ENCODE measurements at places on chromosomes 11 and 22. TPM values are rescaled to one million over a fixed set of nuclear protein-coding genes. Genes with fewer than 3 reads are reported as not detected.

- no peak for DNase-seq
Observed at GRCh38 chr11:6328321-6328720, 8.0 kb upstream of the CAVIN3 start.

DNA sequence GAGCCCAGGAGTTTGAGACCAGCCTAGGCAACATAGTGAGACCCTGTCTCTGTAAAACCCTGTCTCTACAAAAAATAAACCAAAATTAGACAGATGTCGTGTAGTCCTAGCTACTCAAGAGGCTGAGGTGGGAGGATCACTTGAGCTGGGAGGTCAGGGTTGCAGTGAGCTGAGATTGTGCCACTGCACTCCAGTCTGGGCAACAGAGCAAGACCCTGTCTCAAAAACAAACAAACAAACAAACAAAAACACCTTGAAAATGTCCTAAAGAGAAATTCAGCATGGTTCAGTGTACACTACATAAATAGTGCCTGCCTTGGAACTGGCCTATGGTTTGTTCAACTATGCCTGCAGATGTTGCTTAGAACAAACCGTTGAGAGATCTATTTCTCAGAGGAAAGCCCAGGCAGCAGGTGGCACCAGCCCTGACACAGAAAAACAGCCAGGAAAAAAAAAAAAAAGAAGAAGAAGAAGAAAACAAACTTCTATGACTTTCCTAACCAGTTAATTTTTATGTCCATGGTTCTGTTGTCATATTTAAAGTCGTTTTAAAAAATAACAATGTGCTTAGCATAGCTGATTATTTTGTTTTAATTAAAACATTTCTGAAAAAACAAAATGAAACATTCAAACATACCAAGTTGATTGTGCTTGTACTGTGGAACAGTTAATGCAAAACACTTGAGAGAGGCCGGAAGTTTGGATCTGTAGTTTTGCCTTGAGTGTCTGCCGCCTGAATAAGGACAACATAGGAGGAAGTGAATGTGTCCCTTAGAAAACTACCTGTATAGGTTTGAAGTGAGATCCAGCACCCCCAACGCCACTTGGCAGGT, 5.4 kb downstream of the KREMEN1 start:
- no peak for DNase-seq

DNA sequence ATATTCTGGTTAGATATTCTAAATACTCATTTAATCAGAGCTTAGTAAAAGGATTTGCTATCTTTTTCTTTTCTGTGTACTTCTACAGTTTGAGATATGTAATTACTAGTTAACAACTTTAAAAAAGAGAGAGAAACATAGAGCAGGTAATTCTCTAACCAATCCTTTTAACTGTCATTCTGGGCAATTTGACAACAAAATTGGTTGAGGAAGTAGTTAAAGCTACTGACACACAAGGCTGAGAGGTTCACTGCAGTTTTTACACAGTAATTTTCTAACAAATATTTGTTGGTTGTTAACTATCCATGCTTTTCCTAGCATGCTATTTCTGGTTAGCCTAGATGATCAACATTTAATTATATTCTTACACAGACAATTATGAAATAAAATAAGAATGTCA, 3.6 kb downstream of the SOX6 start:
- no peak for DNase-seq

DNA sequence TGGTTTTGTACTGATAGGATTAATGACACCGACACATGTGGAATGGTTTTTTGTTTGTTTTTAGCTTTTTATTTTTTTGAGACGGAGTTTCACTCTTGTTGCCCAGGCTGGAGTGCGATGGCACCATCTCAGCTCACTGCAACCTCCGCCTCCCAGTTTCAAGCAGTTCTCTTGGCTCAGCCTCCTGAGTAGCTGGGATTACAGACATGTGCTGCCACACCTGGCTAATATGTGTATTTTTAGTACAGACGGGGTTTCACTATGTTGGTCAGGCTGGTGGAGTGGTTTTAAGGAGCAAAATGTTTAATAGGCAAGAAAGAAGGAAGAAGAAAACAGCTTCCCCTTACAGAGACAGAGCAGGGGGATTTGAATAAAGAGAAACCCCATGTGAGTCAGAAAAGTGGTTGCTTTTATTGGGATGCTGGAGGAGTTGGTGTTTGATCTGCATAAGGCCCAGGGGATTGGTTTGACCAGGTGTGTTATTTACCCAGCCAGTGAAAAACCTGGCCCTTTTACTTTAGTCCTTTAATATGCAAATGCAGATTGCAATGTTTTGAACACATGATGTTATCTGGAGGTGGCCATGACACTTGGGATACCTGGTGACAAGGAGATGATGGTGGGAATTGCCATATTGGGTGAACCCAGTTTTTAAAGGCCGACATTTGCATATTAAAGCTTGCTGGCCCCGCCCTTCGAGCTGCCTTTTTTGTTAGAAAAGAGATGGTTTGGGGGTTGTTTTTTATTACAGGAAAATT, 24.3 kb downstream of the SUSD2 start:
- no peak for DNase-seq

- DNase-seq = peak; percentile 56
Observed at GRCh38 chr11:9802291-9802861, 138.5 kb downstream of the SWAP70 start.

- no peak for DNase-seq
Observed at GRCh38 chr22:48786679-48786996, 1041.0 kb downstream of the BRD1 start.

DNA sequence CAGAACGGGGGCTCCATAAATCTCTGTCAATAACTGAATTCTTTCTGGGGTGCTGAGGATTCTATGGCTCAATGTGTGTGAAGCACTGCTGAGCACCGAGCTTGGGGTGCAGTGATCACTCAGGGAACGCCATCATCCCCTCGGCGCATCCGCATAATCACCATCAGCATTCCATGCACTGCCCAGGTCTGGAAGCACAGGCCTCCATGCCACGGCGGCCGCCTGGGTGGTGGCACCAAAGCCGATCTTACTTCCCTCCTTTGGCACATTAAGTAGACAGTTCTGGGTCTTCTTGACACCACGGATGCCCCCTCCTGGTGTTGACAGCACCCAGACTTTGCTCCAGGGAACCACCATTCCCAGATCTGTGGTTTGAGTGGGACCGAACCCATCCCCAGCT, 15.6 kb downstream of the LTO1 start:
- DNase-seq = no peak

DNA sequence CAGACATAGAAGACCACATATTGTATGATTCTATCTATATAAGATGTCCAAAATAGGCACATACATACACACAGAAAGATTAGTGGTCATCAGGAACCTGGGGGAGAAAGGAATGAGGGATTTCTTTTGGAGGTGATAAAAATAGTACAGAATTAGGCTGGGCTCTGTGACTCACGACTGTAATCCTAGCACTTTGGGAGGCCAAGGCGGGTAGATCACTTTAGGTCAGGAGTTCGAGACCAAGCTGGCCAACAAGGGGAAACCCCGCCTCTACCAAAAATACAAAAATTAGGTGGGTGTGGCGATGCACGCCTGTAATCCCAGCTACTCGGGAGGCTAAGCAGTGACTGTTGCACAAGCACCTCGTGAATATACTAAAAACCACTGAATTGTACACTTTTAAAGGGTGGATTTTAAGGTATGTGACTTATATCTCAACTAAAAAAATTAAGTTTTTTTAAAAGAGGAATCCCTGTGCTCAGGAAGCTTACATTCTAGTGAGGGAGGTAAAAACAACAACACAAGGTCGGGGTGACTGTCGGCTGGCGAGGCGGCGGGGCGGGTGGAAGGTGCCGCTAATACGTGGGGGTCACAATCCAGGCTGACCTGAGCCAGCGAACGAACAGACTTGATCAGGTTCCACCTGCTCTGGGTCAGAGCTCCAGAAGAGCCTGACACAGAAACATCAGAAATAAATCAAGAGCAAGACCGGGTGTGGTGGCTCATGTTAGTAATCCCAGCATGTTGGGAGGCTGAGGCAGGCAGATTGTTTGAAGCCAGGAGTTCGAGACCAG, 25.3 kb upstream of the TESMIN start:
- no peak for DNase-seq

GRCh38 chr11:27263046-27263445, 100.0 kb downstream of the CCDC34 start:
- DNase-seq = peak; percentile 38

Gene NAALADL1
- total RNA-seq = 5.1 TPM

Gene RFPL2
- not detected for total RNA-seq

Gene OR2D2
- total RNA-seq = not detected

Gene BIRC3
- 58.5 TPM for total RNA-seq
